ENCODE measurements at places on chromosomes 3 and 15.

- DNase-seq, result no peak
Measured at GRCh38 chr3:123658118-123658851, 73.4 kb upstream of the HACD2 start.

DNA sequence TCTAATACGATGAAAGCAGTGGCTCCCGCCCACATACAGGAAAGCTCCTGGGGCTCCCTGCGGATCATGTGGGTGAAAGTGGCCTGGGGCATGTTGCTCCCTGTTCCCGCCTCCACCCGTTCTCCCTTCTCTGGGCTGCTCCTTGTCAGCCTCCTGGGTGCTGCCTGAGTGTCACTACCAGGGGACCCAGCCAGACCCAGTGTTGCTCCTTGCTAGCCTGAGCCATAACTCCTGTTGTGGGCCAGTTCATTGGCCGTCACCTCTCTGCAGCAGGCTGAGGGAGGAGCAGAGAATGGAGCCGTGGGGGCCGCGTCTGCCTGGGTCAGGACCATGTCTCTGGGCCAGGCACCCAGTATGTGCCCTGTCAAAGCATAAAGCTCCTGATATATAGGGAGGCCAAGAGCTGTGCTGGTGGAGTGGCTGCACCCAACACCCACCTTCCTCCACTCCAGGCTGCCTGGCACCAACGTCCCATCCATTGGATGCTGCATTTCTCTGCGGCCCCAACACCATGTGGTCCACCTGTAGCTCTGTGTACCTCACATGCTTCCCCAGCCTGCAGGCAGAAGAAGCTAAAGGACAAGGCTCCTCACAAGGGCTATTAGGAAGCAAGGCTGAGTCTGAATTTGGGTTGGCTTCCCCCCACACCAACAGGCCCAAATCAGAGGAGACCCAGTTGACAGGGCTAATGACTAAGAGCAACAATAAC, 40.5 kb downstream of the KLF13 start:
- no peak for DNase-seq

GRCh38 chr3:123613543-123613942, 28.7 kb upstream of the HACD2 start:
- DNase-seq, result no peak

DNA sequence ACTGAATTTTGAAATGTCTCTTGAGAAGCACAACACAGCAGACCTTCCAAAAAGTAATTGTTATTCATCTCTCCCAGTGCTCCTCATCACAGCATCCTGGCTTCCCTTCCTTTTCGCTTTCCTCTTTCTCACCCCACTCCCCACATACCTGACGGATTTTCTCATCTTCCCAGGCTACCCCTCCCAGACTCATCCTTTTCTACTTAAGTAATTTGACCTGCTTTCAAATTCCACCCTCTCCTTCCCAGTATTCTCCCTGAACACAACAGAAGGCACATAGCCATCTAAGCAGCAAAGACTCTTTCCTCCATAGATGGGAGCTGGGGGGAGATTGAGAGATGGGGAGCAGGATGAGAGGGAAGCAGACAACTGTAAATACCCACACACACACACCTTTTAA, 187.1 kb upstream of the STT3B start:
- DNase-seq, result no peak

DNA sequence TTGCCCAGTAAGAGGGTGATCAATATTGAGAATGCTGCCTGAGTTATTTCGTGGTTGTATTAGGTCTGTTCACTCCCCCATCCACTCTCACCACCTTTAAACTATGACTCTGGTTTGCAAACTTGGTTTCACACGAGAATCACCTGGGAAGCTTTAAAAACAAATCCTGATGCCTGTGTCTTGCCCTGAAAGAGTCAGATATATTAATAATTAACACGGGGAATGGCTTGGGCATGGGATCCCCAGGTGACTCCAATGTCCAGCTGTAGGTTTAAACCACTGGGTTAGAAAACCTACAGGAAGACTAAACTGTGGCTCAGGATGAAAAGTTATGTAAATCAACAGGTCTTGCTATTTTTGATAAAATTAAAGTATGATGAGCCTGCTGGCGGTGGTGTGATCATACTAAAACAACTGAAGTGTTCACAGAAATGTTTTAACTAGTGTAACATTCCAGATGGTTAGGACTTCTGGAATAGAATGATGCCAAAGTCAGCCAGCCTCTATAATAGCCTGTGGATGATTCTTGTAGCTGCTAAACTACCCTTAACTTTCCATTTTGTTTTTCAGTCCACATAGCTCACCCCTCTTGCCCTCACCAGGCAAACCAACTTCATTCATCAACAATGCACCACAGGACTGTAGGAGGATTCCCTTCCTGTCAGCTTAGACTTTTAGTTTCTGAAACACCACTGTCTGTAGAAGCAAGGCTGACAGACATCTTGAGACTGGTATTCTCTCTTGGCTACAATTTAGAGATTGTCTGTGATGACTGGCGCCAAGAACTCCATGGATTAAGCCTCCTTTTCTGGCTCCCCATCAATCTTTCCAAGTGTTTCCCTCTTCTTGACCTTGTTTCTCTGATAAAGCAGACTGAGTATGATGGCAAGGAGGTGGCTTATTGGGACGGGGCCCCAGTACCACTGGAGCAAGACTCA, 119.1 kb upstream of the ADAMTS9 start:
- no peak for DNase-seq

DNA sequence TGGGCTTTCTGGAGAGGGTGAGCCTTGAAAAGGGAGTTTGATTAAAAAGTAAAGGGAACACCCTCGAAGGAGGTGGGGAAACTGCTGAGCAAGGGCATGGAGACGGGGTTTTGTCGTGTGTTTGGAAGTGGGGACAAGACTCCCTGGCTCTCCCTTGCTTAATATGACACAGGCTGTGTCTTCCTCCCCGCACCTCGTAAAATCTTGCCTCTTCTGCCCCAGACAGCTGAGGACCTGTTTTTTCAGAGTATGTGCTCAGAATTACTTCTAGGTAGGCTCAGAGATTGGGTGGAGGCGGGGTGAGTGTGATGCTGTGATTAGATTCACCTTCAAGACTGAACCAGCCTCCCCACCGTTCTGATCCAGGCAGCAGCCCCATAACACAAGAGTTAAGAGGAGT, 244.4 kb upstream of the TLE3 start:
- no peak for DNase-seq

GRCh38 chr3:50327129-50327528, 894 bp downstream of the TUSC2 start:
- no peak for DNase-seq

DNA sequence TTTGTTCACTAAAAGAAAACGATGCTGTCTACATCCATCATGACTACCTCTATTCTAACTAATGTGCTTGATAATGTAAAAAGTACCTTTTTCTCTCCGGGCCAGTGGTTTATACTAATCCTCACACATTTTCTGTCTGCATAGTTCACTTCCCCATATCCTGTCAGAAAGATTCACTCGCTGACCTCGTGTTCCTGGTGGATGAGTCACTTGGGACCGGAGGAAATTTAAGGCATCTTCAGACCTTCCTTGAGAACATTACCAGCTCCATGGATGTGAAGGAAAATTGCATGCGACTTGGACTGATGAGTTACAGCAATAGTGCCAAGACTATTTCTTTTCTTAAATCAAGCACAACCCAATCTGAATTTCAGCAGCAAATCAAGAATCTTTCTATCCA, 33.8 kb downstream of the COL6A5 start:
- DNase-seq, result no peak

GRCh38 chr15:25346371-25346770, 92.5 kb downstream of the UBE3A start:
- DNase-seq, result no peak

- DNase-seq, result no peak
Measured at GRCh38 chr3:14905055-14905657, 42.2 kb upstream of the NR2C2 start.

DNA sequence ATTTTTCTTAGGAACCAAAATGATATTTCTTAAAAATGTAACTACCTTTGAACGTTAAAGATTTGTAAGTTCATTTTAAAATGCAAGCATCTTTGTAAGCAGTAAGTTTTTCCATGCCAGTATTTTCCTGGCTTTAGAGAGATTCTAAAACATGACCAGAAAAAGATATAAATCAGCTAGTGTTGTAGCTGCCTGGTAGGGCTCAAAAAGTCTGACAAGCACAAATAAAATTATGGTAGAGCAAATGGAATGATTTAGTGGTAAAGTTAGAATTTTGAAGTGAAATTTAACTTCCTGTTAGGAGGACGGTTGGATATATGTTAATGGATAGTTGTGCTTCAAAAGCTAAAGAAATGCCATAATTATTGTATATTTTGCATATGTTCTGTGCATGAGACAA, 29.7 kb downstream of the GABRR3 start:
- DNase-seq, result no peak

GRCh38 chr3:182384221-182384620, 409.1 kb upstream of the ATP11B start:
- no peak for DNase-seq

DNA sequence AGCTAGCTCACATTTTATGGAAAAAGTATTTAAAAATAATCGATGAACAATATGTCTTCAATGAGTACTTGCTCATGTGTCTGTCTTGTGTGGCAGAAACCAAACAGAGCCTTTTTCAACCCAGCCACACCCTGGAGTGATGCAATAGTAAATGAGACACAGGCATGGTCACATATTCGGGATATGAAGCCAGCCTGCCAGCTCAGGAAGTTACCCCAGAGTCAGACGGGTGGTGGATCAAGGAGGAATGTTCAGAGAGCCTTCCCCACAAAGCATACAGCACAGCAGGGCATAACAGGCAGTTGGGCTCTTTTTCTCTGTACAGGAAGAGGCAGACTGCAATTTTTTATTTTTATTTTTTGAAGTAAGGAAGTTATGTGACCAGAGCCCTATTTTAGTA, 27.3 kb downstream of the LARP6 start:
- DNase-seq, result no peak

GRCh38 chr15:77064063-77064462, 6.8 kb downstream of the TSPAN3 start:
- no peak for DNase-seq

- DNase-seq, result no peak
Measured at GRCh38 chr3:127676456-127676855, 3.7 kb downstream of the ABTB1 start.

DNA sequence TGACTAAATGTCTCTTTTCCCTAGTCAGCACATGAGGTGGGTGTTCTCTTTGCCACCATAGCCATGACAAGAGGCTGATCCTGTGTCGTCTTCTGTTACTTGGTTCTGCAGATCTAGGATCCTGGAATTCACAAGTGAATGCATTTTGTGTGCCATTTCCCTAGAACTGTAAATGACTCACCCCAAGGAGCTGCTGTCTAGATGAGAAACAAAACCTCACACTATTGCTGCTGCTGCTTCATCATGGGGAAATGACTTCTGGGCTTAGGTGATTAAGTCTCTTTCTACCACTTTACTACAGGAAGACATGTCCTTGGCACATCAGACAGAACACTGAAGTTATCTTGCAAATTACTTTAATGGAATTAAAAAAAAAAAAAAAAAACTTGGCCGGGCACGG, 54.9 kb downstream of the SLCO3A1 start:
- no peak for DNase-seq

GRCh38 chr3:71033681-71034220, 549.8 kb downstream of the FOXP1 start:
- no peak for DNase-seq

All from esophagus squamous epithelium (tissue), 5 donors.